DND-41 (cell line): ENCODE measurements at places on chromosomes 13 and 19.

- peak; percentile 53 for DNase-seq
Measured at GRCh38 chr19:46016426-46017094, 6.3 kb downstream of the PGLYRP1 start.

GRCh38 chr19:39701291-39701690, 3.0 kb upstream of the LGALS14 start:
- DNase-seq: no peak

GRCh38 chr13:82412749-82413148, 1469.5 kb downstream of the SLITRK1 start:
- DNase-seq: no peak

DNA sequence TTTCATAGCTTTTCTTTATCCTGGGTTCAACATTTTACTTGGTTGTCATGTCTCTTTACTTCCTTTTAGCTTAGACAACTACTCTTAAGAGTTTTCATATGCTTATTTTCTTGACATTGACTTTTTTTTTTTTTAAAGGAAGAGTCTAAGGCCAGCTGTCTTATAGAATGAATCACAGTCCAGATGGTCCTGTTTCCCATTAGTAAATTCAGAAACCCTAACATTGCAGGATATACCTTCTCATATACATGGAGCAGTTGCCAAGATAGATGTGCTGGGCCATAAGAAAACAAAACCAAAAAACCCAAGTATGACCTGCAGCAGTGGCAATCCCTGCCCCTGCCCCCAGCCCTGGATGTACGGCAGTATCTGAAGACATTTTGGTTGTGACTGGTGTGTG, 72.8 kb downstream of the COG3 start:
- DNase-seq: no peak

GRCh38 chr13:47287291-47287751, 390.5 kb upstream of the HTR2A start:
- no peak for DNase-seq

- DNase-seq: no peak
Measured at GRCh38 chr13:100887729-100888151, 213.1 kb upstream of the TMTC4 start.

DNA sequence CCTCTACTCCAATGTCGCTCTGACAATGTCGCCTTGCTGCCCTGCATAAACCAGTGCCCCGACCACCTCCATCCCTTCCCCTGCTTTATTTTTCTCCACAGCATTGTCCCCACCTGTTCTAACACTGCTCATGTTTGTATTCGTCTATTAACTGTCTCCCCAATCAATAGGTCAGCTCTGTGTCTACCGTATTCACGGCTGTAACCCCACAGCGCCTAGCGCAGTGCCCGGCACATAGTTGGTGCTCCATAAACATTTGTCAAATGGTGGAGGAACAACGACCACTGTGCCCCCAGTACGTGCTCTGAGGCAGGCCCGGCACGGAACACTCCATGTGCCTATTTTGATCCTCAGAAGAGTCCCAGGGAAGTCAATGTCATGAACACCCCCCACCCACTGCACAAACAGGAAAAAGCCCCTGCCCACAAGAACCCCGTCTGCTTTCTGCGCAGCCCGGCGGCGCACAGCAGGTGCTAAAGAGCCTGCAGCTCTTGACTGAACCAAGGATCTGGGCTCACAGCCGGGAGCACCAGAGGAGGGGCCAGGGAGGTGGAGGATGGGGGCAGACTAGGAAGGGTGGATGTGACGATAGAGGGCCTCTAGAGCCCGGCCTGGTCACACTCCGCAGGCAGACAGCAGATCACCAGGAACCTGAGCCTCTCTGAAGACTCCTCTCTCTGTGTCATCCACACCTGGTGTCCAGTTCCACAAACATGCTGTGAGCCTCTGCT, 1.8 kb upstream of the CEACAM16 start:
- no peak for DNase-seq

- DNase-seq: no peak
Measured at GRCh38 chr13:95536632-95537241, 15.8 kb upstream of the CLDN10 start.

DNA sequence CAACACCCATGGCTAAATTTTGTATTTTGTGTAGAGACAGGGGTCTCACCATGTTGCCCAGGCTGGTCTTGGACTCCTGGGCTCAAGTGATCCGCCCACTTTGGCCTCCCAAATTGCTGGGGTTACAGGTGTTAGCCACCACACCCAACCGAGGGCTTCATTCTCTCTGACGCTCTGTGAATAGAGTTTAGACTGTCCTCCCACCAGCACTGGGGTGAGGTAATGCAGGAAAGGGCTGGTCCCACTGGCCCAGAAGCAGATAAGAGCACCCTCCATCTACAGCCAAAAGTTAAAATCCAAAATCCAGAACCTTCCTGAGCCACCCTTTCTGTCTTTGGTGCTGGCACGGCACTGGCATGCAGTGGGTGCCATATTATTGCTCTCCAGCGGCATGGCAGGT, 31.8 kb upstream of the HOMER3 start:
- DNase-seq: no peak

GRCh38 chr13:95060014-95060519, 241.2 kb downstream of the ABCC4 start:
- DNase-seq: no peak

DNA sequence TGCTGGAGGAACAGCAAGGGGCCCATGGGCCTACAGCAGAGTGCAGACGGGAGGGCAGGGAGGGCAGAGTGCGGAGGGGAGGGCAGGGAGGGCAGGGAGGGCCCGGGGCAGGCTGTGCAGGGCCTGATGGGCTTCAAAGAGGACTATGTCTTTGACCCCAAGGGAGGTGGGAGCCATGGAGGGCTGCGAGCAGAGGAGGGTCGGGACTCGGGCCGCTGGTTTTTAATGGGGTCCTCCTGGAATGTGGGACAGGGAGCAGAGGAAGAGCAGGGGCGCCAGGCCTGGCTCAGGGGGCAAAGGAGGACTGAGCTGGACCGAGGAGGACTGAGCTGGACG, 3.6 kb downstream of the PIP5K1C start:
- DNase-seq: no peak

- DNase-seq: no peak
Measured at GRCh38 chr13:30510811-30511371, 45.2 kb upstream of the HMGB1 start.

DNA sequence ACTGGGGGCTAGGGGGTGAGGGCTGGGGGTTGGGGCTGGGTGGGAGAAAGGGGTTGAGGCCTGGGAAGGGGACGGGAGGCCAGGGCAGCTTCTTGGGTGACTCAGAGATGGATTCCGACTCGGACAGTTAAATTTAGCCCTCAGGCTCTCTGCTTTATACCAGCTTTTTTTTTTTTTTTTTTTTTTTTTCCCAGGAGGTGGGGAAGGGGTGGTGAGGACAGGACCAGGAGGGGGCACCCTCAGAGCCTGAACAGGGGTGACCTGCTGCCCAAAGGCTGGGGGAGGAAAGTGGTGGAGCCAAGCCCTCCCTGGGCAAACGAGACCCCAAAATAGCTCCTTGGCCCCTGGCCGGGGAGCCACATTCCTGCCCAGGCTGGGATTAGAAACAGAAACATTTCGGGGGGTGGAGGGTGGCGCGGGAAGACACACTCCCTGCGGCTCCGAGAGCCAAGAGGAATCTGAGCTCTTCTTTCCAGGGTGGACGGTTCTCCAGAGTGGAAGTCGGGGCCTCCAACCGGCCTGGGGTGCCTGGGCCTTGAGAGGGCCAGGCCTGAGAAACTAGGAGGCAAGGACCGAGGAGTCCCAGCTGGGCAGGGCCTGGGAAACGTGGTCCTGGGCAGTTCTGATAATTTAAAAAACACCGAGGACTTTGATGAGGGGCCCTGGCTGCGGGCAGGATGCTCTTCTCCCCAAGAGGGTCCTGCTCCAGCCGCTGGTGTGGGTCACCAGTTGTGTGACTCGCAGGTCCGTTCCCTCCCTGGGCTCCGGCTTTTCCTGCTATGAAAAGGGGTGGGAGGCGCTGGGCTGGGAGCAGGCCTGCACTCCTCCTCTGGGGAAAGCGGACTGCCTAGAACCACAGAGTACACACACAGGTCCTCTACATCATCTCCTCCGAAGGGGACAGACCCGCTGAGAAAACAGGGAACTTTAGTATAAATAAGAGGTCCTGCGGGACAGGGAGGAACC, 813 bp upstream of the DMPK start:
- DNase-seq: no peak

GRCh38 chr19:58560007-58560887, 1.8 kb upstream of the UBE2M start:
- DNase-seq: no peak

DNA sequence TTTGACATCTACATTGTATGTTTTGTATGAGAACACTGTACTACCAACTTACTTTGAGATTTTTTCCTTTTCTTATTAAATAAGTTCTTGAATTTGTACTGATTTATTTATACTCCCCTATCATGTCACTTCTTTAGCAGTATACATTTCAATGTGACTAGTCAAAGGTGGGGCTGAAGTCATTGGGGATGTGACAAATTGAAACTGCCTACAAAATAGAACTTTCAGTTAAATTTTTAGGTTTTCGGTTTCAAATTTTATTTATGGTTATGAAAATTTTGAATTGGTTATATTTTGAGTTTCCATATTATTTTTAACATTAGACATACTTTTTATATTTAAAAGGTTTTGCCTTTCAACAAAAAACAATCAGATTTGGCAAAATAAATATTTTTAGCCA, 221.6 kb downstream of the NBEA start:
- DNase-seq: no peak

GRCh38 chr19:44212866-44213346, 574 bp downstream of the ZNF227 start:
- peak; percentile 19 for DNase-seq

DNA sequence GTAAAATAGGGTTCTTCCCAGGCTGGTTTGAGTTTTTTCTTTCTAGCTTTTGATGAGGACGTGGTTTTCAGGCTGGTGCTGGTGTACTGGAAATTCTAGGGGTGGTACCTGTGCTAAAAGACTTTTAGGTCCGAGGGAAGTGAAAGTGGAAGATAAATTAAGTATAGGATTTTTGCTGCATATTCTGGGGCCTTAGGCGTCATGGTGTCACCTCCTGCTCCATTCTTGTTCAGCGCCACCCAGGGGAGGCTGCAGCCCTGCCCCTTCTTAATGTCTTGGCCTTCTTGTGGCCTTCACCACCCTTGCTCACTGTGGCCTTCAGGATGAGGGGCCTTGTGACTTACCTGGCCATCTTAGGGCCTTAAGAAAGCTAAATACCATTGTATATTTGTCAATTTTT, 12.4 kb downstream of the ZNF552 start:
- no peak for DNase-seq

DNA sequence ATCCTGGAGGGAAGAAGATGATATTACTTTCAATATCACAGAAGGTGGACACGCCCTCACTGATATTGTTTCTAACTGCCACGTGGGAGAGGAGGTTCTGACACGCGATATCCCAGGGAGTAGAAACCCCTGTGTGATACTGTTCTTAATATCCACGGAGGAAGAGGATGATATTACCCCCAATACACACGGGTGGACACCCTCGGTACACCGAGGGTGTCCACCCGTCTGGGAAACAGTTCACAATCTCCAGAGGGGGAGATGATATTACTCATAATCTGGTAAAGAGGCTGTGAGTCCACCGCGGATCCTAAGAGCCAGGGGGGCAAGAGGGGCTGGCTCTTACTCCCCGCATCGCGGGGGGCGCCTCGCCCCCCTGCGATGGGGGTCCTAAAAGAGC, 29.7 kb upstream of the RGCC start:
- no peak for DNase-seq

DNA sequence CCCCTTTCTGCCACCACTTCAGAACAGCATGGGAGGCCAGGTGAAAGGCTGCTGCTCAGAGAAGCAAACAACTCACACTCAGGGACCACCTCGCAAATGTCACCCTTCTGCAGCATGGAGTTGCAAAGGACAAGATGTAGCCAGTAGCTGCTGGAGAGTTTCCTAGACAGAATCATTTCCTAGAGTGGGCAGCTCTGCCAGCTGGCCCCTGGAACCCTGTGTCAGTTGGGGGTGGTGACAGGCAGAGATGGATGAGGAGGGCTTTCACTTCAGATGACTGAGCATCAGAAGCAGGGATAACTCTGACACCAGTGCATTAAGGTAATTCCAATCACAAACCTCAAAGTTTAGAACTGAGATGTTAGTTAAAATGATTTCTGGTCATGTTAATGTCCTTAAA, 34.4 kb upstream of the EPHX3 start:
- no peak for DNase-seq

- DNase-seq: peak; percentile 33
Measured at GRCh38 chr19:18223860-18224524, 2.2 kb downstream of the PDE4C start.

DNA sequence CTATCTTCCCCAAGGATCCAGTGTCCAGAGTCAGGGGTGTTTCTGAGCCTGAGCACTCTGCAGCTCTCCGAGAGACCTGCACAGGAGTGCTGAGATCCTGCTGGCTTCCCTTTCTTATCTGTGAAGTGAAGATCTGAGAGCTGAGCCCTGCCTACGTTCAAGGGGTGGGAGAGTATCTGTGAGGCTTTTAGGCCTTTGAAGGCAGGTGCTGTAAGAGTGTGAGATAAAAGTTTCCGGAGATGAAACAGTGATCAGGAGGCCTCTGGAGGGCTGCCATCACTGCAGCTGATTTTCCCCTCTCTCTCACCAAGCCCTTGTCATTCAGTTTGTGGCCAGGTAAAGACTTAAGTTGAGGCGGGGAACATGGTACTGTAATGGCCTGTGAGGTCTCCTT, 83.1 kb downstream of the AKAP11 start:
- peak; percentile 84 for DNase-seq

- DNase-seq: peak; percentile 56
Measured at GRCh38 chr13:40982772-40983171, 36.3 kb downstream of the ELF1 start.

DNA sequence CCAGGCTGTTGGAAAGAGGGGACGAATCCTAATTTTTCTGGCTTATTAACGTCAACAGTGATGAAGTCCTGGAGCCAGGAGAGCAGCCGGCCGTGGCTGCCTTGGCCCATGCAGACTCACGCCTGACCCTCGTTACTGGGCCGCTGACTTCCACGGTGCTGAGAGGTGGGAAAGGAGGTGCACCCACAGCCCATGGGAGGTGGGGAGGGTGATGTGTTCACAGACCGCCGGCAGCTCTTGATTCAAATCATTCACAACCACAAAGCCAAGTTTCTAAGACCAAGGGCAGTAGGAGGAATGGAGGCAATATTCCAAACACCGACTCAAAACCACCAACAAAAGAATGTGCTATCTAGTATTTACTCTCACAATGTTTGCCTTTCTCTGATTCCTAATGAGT, 24.3 kb downstream of the COL4A2 start:
- DNase-seq: no peak

- DNase-seq: peak; percentile 21
Measured at GRCh38 chr13:95660981-95661581, 15.9 kb upstream of the DNAJC3 start.

DNA sequence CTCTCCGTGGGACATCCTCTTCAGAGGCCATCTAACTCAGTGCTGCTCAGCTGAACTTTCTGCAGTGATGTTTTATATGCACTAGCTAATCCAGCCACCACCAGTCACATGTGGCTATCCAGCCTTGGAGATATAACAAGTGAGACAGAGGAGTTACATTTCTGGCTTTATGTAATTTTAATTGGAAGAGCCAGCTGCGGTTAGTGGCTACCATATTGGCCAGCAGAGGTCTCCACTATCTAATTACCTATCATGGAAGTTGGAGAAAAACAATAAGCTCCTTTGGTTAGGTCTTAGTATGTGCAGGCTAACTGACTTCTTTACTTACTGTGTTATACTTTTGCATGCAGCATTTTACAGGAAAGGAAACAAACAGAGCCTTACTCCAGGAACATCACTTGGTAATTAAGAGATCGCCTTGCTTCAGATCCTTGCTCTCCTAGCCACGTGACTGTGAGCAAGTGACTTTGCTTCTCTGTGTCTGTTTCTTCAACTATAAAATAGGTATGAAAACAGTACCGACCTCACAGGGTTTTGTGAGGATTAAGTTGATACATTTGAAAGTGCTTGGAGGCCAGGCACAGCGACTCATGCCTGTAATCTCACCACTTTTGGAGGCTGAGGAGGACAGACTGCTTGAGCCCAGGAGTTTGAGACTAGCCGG, 1.6 kb upstream of the KLK10 start:
- no peak for DNase-seq
